ENCODE measurements at places on chromosomes 1 and 21.

- DNase-seq: no peak
These were observed 4.1 kb upstream of the EVA1B start for GRCh38 chr1:36327421-36328087.

GRCh38 chr1:59814180-59814900 lies 409 bp upstream of the HOOK1 start:
- peak; percentile 59 for DNase-seq

DNA sequence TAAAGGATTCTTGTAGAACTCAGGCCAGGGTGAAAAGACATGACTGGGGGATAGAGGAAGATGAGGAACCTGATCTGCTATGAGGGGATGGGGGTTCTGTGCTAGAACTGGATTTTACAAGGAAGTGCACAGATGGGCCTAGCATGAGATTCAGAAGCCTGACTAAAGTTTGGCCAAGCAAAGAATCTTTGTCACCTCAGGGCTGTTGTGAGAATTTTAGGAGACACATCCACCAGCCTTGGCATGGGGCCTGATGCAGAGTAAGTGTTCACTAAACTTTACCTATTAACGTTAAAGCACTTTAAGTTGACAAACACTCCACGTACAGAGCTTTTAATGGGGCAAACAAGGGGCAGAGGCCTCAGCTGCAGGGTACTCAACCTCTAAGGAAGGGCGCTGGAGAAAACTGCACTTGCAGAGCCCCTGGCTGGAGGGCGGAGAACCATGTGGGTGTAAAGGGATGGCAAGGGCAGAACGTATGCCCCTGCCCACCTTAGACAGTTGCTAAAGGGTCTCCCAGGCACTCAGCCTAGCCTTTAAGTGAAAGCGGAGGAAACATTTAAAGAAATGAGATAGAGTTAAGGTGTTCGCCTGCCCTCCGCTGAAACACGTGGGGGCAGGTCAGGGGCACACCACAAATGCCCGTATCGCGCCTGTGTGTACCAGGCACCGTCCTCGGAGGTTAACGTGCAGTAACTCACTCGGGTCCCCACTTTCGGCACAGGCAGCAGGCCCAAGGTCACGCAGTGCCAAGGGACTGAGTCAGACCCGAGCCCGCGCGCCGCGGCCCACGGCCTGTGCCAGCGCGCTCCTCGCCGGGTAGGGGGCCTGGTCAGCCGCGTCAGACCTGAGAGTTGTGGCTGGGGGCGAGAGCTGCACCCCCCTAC lies 990 bp upstream of the MRPS6 start:
- DNase-seq: no peak

GRCh38 chr1:164635803-164636731 lies 77.1 kb downstream of the PBX1 start:
- DNase-seq: no peak

DNA sequence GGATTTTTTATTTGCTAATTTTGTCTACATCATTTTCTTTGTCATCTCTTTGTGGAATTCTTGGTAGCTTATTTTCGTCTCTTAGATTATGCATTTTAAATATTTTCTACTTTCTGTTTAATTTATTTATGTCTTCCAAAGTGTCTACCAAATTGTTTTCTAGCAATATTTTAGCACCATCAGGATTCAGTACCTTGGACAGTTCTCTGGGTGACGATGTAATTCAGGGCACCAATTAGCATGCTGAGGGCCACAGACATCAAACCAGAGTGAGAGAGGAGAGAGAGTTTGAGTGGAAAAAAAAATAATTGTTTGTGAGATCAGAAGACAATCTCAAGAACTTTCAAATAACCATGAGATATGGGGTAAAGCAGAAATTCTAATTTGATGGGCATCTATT lies 169.8 kb upstream of the CXADR start:
- no peak for DNase-seq
